ENCODE measurements at places on chromosomes 13 and 19.

DNA sequence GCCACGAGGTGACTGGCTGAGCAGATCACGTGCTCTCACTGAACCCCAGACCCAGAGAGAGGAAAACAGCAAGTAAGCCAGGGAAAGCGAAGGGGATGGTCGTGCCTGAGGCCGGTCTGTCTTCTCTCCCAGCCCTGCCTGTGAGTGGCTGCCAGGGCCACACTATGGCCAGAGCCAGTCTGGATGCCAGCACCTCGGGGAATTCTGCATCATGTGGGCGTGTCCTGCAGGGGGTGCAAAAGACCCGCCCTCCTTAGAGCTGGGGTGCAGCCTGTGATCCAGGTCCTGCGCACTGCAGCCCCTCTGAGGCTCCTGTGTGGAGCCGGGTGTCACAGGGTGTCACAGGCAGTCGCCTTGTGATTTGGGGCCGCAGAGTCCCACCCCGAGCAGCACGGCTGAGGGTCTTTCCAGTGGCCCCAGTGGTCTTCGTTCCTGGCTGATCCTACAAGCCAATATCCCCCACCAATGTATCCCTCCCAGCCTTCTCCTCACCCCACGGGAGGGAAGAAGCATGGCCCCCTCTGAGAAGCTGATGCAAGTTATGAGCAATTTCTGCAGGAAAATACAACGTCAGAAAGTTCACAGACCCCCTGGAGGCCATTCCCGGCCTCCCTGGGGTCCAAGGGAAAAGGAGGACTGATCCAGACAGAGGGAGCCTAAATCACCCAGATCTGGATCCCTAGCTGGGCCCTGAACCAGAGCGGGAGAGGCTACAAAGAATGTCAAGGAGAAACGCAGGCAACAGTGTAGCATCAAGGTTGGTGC is 7.7 kb downstream of the PPP1R12C start:
- DNase-seq = no peak

DNA sequence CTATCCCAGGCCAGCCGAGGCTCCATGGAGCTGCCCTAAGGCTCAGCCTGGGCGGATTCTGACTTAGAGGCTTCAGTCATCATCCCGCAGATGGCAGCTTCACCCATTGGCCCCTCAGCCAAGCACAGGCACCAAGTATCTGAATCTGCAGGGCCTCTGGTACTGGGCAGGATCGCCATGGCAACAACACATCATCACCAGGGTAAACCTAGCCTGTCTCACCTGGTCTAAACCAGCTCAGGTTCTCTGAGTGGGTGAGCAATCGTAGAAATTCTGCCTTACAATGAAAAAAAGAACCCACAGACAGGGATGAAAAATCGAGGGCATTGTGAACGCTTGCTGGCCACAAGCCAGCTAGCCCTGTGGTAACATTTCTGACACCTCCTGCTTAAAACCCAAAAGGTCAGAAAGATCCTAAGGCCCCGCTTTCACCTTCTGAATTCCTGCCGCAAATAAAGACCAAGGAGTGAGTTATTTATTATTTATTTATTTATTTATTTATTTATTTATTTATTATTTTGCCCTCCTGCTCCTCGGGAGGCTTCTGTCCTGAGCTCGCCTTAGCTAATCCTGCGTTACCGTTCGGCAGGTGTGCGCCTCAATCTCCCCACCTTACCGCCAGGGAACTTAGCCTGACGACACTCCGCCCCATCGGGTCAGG is 12.0 kb upstream of the CEACAM21 start:
- DNase-seq = no peak

DNA sequence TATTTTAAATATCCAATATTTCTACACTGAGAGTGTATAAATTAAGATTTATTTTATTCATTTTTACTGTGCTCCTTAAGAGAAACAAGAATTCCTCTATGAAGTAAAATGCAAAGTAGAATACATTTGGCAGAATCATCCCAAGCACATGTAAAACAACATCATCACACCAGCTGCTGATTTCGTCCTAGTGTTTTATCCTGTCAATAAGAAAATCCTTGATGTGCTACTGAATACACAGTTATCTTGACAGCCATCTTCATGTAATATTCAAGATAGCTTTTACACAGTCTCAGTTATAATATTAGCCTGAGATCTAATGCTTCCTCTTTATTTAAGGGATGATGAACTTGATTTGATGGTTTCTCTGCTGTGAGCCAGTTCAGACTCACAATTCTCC is 282.4 kb downstream of the MZT1 start:
- DNase-seq = no peak

- DNase-seq = no peak
These were observed 25.7 kb upstream of the WASF3 start for GRCh38 chr13:26531742-26532141.

- DNase-seq = no peak
These were observed 562.5 kb downstream of the EFNB2 start for GRCh38 chr13:105972811-105973590.

DNA sequence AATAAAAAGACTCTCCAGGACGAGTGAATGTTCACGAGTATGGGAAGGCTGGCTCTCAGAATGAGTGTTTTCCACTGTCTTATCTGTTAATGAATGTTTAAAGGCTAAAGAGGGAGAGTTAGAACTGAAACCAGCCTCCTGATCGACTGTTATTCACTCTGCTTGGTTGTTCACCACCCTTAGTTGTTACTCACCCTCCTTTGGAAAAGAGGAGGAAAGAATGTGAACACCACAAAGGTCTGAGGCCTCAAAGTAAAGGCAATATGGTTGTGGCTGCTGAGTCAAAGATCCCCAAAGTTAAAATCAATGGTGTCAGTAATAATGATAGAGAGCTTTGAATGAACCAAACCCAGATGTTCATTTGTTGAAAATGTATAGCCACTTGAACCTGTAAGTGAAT is 1793.2 kb upstream of the PCDH20 start:
- no peak for DNase-seq

DNA sequence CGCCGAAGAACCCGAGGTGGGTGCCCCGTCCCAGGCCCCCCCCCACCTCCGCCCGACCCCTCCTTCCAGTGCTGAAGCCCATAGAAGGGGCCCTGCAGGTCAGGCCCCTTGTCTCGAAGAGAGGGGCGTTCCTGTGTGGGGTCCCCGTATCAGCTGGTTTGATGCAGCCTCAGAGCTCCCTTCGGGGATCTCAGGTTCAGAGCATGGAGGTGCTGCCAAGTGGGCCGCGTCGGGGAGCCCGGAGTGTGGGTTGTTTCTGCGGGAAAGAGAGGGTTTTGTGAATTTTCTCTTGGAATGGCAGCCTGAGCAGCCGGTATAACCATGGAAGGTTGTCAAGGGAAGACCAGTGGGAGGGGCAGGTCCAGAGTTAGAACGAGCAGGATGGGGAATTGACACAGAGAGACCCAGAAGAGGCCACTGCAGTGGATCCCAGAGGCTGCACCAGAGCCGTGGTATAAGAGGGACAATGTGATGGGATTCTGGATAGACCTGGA is 384 bp downstream of the TRAPPC2B start:
- no peak for DNase-seq

DNA sequence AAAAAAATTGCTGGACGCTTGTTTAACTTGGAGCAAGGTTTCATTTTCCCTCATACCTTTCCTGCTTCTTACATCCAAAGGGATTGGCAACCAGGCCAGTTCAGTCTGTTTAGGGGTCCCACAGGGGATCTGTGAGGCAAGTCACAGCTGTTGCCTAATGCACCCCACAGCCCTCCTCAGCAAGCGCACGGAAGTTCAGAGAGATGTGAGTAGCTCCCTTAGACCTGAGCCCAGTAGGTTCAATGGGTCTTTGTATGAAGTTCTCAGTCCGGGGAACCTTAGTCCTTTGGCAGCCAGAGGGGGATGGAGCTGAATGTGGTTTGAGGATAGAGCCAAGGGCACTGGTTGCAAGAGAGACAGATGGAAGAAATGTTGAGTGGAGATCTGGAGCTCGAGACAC is 13.0 kb downstream of the SAMD4B start:
- no peak for DNase-seq

DNA sequence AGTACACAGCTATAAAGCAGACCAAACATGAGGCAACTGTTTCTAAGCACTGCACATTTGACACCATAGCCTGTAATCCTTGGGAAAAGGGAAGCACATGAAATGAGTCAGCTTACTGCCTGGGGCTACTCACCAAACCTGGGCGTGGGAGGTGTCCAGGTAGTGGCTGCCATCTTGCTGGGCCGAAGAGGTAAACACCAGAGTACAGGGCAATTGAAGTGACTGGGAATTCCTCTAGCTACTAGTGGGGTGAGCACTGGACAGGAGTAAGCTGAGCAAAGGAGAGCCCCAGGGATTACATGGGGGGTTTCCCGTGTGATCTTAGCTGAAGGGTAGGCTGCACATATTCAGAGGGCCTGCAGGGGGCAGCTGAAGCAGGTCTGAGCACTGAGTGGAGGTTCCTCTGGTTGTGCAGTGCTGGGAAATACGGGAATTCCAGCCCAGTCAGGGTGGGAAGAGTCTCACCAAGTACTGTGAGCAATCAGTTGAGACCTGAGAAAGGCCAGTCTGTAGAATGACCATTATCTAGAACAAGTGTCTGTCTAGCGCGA is 140.5 kb downstream of the SLC7A1 start:
- no peak for DNase-seq

DNA sequence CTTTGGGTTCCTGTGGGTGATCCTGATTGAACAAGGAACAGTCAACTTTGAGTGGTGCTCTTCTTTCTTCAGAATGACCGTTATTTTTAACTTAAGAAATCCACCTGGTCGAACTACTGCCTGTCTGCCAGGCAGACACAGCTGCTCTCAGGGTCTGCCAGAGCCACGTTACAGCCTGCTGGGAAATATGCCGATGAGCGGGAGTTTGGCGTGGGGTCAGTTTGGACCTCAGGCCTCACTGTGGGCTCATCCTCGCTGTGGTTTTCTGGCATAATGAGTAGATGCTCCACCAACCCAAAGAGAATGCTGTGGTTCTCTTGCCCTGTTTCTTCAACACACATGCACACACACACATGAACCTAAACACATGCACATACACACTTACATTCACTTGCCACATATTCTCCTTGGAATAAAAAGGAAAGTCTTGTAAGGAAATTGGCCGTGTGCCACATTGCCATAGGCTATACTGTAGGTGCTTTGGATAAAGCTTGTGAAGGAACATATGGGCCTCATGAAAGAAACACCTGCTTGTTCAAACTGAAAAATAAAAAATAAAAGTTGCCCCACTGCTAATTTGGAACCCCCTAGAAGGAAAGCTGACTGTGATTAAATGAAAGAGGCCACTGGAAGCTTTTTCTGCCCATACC is 598.7 kb upstream of the KLF12 start:
- DNase-seq = no peak

Data from esophagus squamous epithelium (tissue), 5 donors.